CD4-positive, alpha-beta T cell treated with Interleukin-6 at 100 ng/mL for 8 hours (primary cell): ENCODE measurements at places on chromosomes 1 and 21.
A peak's percentile ranks its signal among the peaks of the same experiment; 100 is the strongest.

DNA sequence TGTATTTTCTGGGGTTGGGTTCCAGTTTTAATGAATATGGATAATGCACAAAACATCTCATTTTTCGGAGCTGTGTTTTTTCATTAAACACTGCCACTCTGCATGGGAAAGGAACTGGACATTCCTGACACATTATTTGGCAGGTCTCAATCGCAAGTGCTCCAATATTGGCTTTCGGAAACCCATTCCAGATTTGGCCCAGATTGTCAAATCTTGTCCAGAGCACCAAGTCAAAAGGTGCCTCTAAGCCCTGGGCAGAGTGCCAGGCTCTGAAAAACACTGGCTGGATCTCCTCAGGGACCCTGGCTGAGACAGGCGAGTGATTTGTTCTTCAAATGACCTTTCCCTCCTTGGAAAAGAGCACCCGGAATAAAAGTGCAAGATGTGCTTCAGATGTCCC is 68.4 kb upstream of the MRPS6 start:
- no peak for DNase-seq

DNA sequence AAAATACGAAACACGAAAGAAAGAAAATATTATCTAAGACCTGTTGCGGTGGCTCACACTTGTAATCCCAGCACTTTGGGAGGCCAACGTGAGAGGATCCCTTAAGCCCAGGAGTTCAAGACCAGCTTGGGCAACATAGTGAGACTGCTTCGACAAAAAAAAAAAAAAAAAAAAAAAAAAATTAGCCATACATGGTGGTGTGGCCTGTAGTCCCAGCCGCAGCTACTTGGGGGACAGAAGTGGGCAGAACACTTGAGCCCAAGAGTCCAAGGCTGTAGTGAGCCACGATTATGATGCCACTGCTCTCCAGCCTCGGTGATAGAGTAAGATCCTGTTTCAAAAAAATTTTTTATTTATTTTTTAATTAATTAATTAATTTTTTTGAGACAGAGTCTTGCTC is 1.5 kb upstream of the RAB13 start:
- DNase-seq: no peak

DNA sequence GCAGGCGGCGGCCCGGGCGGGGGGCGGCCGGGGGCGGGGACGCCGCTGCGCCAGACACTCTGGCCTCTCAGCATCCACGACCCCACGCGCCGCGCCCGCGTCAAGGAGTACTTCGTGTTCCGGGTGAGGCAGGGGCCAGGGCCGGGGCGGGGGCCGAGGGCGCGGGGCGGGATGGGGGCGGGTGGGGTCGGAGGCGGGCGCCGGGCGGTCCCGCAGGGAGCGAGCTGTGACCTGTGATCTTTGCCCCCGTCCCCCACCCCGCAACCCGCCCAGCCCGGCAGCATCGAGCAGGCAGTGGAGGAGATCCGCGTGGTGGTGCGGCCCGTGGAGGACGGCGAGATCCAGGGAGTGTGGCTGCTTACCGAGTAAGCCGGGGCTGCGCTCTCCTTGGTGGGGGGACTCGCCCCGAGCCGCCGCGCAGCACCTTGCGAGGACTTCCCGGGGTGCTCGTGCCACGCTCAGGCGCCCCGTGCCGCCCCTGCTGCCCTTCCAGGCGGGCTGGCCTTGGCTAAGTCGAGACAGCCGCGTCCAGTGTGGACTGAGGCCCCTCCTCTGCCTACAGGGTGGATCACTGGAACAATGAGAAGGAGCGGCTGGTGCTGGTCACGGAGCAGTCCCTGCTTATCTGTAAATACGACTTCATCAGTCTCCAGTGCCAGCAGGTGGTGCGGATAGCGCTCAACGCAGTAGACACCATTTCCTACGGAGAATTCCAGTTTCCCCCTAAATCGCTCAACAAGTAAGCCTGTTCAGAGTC is 514 bp downstream of the TPRG1L start:
- peak; percentile 19 for DNase-seq

GRCh38 chr1:62013264-62013663 is 181.4 kb upstream of the L1TD1 start:
- no peak for DNase-seq

DNA sequence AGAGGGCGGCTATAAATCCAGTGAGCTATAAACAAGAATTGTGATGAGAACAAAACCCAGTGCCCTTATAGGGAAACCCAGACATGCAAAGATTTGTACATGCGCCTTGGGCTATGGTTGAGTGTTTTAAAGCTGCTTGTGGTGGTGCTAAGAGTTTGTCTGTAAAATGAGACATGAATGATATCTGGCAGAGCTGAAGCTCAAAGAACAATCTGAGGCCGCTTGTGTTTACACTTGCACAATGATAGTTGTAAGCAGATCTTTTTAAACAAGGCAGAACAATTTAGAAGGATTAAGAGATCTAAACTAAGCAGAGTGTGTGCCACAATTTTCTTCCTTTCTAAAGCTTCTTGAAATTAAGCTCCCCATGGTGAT is 80.4 kb upstream of the ADAMTS5 start:
- no peak for DNase-seq

- DNase-seq: no peak
Measured at GRCh38 chr1:10528066-10529014, 53.6 kb downstream of the PEX14 start.

DNA sequence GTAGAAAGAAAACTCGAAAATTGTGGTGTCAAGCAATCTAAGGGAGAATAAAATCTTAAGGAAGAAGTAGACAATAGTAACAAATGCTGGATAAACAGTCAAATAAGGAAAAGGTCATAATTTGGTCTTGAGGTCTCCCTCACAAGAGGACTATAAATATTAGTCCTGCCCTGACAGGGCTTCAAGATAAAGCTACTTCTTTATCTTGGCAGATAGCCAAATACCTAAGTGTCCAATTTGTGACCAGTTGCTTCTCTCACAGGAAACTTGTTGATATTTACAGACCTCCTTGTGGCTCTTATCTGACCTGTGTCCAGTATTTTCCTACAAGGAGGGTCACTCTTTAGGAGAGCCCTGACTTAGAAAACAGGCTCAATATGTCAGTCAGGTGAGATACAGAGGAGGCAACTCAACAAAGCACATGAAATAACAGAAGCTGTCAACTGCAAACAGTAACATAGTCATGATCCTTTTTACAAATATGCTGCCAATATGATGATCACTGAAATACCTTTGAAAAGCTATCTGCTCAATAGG is 88.8 kb downstream of the TNNI3K start:
- no peak for DNase-seq

DNA sequence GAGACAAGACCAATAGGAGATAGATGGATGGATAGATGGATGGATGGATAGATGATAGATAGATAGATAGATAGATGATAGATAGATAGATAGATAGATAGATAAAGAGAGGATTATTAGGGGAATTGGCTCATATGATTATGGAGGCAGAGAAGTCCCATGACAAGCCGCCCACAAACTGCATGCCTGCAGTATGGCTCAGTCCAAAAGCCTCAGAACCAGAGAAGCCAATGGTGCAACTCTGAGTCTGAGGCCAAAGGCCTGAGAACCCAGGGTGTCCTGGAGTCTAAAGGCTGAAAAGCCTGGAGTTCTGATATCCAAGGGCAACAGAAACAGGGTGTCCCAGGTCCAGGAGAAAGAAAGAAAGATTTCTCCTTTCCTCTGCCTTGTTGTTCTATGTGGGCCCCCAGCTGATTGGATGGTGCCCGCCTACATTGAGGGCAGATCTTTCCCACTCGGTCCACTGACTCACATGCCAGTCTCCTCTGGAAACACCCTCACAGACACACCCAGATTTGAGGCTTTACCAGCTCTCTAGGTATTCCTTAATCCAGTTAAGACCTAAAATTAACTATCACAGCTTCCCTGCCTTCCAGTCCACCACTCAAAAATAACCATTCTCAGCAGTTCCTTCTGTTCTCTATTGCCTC is 39.6 kb upstream of the IRF2BP2 start:
- DNase-seq: no peak

DNA sequence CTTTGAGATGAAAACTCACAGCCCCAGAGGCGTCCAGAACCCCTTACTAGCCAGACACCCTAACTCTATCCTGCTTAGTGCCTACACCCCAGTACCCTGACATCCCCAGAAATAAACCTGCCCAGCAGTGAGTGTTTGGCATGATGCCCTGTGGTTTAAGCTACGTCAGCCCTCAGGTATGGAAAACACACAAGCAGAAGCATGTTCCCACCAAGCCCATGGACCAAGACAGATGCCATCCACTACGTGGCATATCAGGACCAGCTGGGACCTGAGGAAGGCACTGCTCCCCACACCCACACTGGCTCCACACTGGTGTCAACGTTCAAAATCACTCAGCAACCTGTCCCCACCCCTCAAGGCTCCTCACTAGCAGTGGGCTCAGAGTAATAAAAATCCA is 116.4 kb downstream of the SYT2 start:
- no peak for DNase-seq

GRCh38 chr1:164712131-164713036 is 153.4 kb downstream of the PBX1 start:
- DNase-seq: no peak

DNA sequence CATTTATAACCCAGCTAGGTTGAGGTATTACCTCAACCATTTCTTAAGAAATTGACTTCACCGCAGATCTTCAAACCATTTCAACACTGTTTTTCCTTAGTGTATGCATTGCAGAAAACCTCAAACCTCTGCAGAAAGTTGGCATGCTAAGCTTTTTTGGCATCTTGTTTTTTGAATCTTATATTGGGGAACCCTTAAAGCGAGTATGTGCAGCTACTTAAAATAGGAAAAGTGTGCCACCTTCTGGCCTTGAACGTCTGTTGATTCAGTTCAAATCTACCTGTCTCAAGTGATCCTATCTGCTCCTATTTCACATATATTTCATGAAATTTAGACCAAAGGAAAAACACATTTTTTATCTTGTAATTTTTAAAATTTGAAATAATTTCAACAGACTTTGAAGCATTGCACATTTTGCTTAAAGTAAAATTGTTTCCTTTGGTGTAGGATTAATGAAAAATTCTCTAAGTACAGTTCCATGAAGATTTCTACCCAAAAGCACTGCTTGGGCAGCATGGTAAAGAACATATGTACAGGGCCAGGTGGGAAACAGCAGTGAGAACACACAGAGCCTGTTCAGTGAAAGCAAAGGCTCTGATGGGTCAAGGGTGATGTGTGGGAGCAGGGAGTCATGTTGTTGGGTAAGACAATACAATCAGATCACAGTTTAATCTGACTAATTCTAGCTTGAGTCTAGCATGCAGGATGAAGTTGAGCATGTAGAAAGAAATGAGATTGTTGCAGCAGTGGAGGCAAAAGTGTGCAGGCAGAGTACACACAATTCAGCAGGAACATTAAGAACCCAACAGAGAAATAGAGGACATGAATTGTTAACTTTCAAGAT is 17.2 kb downstream of the HENMT1 start:
- peak; percentile 77 for DNase-seq

- no peak for DNase-seq
Measured at GRCh38 chr1:69673321-69673720, 105.6 kb downstream of the LRRC7 start.

- DNase-seq: no peak
Measured at GRCh38 chr1:186194107-186194756, 180.8 kb downstream of the TPR start.

DNA sequence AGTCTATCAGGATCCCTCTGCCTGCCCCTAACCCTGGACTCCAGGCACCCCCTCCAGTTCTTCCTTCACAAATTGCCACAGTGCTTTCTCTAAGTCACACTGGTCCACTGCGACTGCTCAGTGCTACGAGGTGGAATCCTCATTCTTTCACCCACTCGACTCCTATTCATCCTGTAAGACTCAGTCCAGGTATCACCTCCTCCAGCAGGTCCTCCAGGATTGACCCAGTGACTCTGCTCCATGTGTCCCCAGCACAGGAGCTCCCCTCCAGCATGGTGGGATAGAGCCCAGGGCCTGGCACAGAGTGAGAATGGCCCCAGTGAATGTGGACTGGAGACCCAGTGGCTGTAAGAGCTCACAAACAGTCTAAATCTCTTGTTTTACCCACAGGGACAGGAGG is 45.5 kb upstream of the WNT4 start:
- no peak for DNase-seq

- DNase-seq: no peak
Measured at GRCh38 chr21:32055305-32055704, 182.5 kb downstream of the HUNK start.

GRCh38 chr1:207831517-207832327 is 79.2 kb downstream of the CD34 start:
- DNase-seq: peak; percentile 57

DNA sequence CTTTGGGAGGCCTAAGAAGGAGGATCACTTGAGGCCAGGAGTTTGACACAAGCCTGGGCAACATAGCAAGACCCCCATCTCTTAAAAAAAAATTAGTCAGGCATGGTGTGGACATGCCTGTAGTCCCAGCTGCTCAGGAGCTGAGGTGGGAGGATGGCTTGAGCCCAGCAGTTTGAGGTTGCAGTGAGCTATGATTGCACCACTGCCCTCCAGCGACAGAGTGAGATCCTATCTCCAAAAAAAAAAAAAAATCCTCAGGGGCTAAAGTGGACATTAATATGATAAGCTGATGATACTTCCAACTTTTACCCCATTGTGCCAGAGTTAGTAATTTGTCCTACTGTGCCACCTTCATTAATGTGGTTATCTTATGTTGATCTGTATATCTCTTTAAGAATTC is 327.8 kb upstream of the FMN2 start:
- no peak for DNase-seq
